ENCODE measurements at places on chromosomes 2 and 18.
A peak's percentile ranks its signal among the peaks of the same experiment; 100 is the strongest.

- no peak for DNase-seq
Observed at GRCh38 chr2:69125816-69126215, 112.8 kb downstream of the ANTXR1 start.

DNA sequence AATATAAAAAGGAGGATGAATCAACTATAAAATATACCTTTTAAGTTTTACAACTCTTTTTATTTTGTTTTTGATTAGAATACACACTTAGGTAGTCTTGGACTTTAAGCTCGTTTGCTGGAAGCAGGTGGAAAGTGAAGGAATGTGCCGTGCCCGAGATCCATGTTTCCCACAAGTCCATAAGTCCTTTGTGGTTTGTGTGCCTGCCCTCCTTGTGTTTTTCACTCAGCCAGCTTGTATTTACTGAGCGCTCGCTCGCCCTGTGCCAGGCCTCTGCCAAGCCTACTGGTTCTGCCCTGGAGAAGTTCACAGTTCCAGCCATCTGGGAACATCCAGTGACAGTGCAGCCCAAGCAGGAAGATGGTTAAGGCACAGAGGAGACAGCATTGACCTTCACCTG lies 142.6 kb downstream of the MGAT5 start:
- DNase-seq, result peak; percentile 19

DNA sequence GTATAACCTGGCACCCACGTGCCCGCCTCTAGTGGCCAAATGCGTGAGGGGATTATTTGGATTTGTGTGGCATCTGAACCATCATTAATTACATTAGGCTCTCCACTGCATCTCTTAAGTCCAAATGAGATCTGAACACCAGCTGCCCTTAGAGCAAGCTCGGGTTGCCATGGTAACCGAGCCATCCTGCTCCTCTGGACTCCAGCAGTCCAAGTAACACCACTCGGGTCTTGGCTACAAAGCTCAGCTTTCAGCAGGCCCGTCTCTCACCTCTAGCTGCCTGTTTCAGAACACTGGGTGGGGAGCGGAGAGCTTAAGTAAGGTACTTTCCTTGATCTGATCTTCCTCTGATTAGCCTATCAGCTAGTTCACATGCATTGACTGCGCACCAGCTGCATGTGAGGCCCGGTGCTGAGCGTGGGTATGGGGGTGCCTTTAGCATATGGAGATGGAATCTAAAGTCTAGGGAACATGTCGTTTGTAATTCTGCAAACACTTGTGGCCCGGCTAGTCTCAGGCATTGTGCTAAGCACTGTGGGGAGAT lies 14.1 kb upstream of the CYS1 start:
- DNase-seq, result no peak

- DNase-seq, result no peak
Observed at GRCh38 chr18:31624892-31625640, 33.4 kb downstream of the TTR start.

DNA sequence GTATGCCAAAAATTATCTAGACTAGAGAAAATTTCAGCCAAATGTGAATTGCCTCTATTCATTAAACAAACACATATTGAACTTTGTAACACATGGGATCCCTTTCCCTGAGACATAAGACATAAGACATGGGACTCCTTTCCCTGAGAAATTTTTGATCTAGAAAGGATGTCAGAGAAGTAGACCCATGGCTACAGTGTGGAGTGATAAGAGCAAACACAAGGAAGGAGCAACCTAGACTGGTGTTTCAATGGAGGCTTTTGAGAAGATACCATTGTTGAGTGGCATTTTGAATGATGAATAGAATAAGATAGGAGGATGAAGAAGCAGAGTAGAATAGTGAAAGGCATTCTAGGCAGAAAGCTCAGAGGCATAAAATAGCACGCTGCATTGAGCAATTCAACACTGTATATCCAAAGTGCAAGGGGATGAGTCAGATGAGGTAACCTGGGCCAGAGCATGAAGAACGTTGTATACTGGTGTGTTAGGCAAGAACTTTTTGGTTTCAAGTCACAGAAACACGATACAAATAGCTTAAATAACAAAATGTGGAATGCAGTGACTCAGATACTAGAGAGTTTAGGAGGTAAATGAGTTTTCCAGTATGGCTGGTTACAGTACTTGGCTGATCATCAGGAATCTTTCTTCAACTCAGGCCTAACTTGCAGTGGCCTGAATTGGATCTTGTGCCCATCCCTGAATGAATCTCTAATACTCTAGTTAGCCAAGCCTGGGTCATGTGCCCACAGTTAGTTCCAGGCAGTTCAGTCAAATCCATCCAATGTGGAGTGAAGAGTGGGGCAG lies 129.8 kb upstream of the TANK start:
- no peak for DNase-seq

DNA sequence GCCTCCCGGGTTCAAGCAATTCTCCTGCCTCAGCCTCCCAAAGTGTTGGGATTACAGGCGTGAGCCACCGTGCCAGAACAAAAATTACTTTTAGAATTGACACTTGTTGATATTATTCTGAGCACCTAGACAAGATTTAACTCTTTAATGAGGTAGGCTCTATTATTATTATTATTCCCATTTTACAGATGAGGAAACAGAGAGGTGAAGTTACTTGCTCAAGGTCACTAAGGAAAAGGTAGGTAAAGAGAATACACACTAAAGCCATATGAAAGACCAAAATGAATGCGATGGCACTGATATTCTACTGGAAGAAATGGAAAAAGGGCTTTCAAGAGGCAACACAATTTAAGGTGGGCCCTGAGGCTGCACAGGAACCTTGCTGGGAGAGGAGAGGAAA lies 73.8 kb upstream of the ZFP36L2 start:
- no peak for DNase-seq

DNA sequence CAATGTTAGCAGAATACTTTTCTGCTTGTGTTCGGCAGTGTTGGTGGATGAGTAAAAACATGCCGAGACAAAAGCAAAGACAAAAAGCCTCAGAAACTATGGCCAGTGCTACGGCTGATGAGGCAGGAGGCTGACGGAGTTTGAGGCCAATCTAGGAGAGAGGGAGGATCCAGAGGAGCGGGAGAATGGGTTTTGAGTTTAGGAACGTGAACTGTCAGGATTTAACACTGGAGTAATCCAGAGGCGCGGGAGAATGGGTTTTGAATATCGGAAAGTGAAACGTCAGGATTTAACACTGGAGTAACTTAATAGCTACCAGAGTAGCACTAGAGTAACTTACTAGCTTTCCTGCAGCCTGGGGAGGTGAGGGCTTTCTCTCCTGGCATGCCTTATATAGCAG lies 37.4 kb downstream of the LYPD6B start:
- DNase-seq, result no peak

DNA sequence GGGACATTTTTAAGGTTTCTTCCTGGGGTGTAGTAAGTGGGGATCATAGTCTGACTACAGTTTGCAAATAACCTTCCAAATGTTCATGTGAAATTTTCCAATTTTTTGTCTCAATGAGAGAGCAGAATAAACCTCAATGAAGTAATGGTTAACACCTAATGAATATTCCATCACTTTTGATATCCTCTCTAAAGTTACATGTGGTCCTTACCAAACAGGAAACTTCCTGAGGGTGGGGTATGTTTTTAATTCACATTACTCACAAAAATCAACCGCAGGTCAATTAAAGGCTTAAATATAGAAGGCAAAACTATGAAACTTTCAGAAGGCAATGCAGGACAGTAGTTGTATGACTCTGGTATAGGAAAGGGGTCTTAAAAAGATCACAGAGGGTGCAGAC lies 13.2 kb downstream of the ZNF407 start:
- no peak for DNase-seq

Measured in substantia nigra (tissue), 51 donors.